ENCODE measurements at places on chromosomes 6 and 20. TPM values are rescaled to one million over a fixed set of nuclear protein-coding genes. Genes with fewer than 3 reads are reported as not detected.

NHLRC1 gene
- 1.7 TPM for polyA plus RNA-seq

MDC1 gene
- polyA plus RNA-seq: 11.0 TPM

VSX1 gene
- not detected for polyA plus RNA-seq

NFATC2 gene
- 30.1 TPM for polyA plus RNA-seq

ZDHHC14 gene
- polyA plus RNA-seq: 0.74 TPM

NNAT gene
- not detected for polyA plus RNA-seq

DNAAF9 gene
- 0.71 TPM for polyA plus RNA-seq

KIF6 gene
- polyA plus RNA-seq: not detected

MATN4 gene
- not detected for polyA plus RNA-seq
